ENCODE measurements at places on chromosomes 16 and 17. TPM values are rescaled to one million over a fixed set of nuclear protein-coding genes. Genes with fewer than 3 reads are reported as not detected.

- no peak for DNase-seq
Observed at GRCh38 chr16:82750068-82750467, 123.3 kb downstream of the CDH13 start.

- DNase-seq, result no peak
Observed at GRCh38 chr17:40448639-40449261, 5.5 kb downstream of the IGFBP4 start.

GRCh38 chr16:87201790-87202189 lies 115.4 kb downstream of the C16orf95 start:
- DNase-seq, result no peak

The DHRS7C gene
- total RNA-seq, result not detected

GRCh38 chr17:60137731-60138130 lies 12.0 kb upstream of the CA4 start:
- no peak for DNase-seq

The TBC1D3H gene
- 1.4 TPM for total RNA-seq

The PTX4 gene
- total RNA-seq, result not detected

The BCO1 gene
- not detected for total RNA-seq

GRCh38 chr17:42179911-42180410 lies 981 bp downstream of the KCNH4 start:
- DNase-seq, result peak; percentile 56

The KRTAP4-7 gene
- total RNA-seq, result not detected

- DNase-seq, result no peak
Observed at GRCh38 chr16:75193730-75194444, 13.1 kb downstream of the CTRB2 start.

The MT1G gene
- not detected for total RNA-seq

DNA sequence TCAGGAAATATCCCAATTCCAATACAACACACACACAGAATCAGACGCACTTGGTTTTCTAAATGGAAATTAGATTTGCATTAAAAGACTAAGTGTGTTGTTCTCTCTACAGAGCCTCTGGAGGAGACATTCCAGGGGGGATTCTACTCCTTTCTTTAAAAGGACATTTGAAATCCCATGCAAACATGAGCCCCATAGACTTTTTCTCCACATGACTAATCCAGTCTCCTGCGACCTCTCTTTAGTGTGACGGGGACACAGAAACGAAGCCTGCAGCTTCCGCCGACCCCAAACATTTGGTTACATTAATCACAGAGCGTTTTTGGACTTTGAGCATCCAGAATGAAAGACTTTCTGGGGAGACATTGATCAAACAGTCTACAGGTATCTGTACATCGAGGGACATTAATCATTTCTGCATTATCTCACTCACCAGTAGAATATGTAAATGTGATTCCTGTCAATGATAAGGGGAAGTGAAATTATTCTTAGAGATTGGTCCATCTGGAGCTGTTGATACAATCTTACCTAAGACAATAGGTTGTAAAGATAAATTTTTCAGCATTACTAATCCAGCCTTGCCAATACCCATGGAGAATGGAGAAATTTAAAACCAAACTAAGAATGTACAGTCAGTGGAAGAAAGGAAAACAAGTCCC lies 103.4 kb upstream of the IRX3 start:
- no peak for DNase-seq

DNA sequence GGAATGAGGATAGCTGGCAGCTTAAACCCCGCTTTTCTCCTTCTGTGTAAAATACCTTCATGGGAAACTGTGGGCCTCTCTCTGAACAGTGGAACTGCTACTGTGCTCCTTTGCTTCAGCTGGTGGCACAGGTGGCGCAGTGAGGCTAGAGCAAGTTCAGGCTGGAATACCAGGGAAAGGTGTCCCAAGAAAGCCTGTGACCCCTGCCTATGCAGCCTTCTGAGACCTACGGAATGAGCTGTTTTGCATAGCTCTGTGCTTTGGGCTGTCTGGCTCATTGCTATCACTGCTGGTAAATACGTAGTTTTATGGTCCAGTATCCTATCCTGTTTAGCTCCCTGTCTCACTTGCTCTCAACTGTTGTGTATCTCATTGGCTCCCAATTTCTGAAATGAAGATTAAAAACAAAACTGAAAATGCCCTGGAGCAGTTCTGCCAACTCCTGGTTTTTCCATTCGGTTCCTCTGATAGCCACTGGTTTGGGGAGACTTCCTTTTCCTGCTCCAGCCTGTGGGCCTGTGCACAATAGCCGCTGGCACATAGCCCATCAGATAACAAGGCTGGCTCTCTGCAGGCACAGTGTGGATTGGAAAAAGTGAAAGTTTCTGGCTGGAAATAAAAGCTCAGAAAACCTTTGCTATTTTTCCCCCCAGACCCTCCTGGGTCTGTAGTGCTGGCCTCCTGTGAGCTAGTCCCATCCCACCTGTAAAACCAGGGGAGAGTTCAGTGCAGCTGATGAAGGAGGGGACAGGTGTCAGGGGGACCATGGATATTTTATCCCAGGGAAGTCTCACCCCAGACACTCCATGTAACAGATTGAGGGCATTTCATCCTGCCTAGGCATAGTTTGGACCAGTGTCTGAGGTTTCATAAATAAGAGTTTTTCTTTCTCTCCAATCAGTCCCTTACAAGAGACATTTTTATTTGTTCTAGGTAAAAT lies 24.0 kb downstream of the LIMD2 start:
- DNase-seq, result peak; percentile 89

- DNase-seq, result no peak
Observed at GRCh38 chr16:17222871-17223401, 247.8 kb downstream of the XYLT1 start.

The FKBP10 gene
- 317 TPM for total RNA-seq

DNA sequence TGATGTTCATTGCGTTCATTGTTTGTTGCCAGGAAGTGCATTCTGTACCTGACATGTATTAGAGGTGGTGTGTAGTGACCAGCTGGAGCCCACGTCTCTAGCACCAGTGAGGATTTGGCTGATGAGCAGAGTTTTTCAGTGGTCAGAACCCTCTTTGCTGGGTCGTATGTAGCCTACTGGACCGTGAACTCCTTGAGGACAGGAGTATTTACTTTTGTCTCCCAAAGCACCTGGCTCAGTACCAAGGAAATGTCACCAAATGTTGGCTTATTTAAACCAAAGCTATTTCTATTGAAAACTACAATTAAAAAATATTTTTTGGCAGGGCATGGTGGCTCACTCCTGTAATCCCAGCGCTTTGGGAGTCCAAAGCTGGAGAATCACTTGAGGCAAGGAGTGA lies 262.7 kb downstream of the SNX29 start:
- no peak for DNase-seq

DNA sequence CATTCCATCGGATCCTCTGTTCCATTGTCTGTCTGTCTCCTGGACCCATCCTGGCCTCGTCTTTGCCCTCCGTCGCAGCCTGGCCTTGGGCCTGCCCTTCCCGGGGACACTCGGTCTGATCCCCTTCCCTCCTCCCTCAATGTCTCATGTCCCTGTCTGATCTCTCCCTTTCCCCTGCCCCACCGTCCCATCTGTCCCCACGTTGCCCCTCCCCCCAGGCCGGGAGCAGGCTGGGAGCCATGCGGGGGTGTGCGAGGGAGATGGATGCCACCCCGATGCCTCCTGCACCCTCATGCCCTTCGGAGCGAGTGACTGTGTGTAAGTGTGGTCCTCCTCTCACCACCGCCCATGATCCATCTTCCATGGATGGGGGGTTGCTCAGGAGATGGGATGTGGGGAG lies 5.3 kb upstream of the ATP2A1 start:
- no peak for DNase-seq

The CLEC3A gene
- not detected for total RNA-seq

- DNase-seq, result peak; percentile 50
Observed at GRCh38 chr16:86635176-86635876, 57.0 kb downstream of the FOXL1 start.

- no peak for DNase-seq
Observed at GRCh38 chr17:34443619-34444469, 80.8 kb upstream of the CCL1 start.

DNA sequence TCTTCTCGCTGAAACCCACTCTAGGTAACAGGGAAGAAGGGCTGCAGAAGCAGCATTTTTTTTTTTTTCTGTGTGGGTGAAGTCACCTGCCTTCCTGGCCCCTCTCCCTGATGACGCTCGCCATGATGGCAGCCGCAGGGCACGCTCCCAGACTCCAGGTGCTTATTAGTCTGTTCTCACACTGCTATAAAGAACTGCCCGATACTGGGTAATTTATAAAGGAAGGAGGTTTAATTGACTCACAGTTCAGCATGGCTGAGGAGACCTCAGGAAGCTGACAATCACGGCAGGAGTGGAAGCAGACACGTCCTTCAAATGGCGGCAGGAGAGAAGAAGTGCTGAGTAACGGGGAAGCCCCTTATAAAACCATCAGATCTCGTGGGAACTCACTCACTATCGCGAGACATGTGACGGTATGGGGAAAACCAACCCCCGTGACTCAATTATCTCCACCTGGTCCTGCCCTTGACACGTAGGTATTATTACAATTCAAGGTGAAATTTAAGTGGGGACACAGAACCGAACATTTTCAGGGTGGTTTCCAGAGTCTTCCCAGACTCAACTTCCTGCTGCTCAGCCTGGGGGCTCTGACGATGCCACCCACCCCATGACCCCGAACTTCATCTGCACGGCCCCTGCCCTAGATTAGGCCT lies 34.9 kb upstream of the NLRP1 start:
- DNase-seq, result no peak

The IQCK gene
- 0.24 TPM for total RNA-seq

The GP1BA gene
- 0.72 TPM for total RNA-seq

- no peak for DNase-seq
Observed at GRCh38 chr17:75970011-75970523, 8.9 kb downstream of the ACOX1 start.

The HS3ST3B1 gene
- 0.72 TPM for total RNA-seq

- peak; percentile 32 for DNase-seq
Observed at GRCh38 chr17:13647543-13648021, 45.9 kb upstream of the HS3ST3A1 start.

DNA sequence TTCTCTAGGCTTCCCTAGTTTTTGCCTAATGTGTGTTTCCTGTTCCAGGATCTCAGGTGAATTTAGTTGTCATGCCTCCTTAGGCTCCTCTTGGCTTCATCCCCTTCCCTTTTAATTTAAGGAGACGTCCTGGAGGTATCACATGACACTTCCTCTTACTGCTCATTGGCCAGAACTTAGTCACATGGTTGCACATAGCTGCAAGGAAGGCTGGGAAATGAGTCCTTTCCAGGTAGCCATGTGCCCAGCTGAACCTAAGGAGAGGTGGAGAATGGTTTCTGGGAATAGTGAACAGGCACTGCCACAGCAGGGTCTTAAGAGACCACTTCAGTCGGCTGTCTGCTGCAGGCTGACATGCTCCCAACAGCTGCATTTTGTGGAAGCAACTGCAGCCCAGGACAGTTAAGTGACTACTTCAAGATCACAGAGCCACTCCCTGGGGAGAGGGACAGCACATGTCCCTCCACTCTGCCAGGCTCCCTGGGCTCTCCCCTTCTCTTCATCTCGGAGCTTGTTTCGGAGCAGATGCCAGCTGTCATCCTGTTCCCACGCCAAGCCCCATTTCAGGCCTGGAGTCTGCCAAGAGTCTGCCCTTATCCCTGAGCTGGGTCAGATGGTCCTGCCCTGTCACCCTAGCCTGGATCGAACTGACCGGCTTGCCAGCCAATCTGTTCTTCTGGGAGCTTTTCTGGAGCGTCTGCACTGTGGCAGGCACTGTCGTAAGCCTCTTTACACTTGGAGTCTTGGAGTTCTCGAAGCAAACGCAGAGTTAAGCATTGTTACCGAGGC lies 81.4 kb upstream of the FOXF1 start:
- no peak for DNase-seq

DNA sequence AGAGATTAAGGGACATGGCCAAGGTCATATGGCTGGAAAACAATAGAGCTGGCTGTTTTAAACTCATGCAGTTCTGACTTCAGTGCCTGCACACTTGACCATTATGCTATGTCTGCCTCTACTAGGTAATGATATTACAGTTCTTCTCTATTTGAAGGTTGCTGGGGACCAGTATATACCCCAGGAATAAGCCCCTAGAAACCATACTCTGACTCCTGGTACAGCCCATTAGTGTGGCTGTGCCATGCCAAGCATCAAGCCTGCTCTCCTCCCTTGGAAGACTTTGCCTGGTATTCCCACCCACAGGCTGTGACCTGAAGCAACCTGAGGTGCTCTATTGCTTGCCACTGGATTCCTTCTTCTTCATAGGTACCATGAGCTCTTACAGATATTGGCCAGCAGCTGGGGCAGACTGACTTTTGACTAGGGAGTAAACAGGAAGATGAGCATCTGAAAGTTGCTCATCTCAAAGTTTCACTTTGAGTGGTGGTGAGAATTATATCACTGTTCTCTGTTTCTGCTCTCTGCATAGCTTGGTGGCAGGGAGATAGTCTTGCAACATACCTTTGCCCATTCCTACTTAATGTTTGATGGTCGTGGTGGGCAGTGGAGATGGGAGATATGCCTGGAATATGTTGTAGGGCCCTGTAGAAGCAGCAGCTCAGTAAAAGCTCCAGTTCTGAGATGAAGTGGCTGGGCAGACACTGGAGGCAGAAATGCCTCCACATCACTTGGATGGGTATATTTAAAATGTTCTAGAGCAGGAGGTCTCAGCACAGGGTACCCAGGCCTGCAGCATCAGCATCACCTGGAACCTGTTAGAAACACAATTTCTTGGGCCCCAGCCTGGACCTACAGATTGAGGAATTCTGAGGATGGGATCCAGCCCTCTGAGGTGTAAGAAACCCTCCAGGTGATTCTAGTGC lies 274.7 kb downstream of the HS3ST4 start:
- DNase-seq, result peak; percentile 20

The CD300LB gene
- 0.24 TPM for total RNA-seq

GRCh38 chr16:2512735-2513404 lies 882 bp upstream of the ATP6V0C start:
- no peak for DNase-seq

GRCh38 chr17:75571885-75572215 lies 15.8 kb upstream of the MYO15B start:
- DNase-seq, result no peak

DNA sequence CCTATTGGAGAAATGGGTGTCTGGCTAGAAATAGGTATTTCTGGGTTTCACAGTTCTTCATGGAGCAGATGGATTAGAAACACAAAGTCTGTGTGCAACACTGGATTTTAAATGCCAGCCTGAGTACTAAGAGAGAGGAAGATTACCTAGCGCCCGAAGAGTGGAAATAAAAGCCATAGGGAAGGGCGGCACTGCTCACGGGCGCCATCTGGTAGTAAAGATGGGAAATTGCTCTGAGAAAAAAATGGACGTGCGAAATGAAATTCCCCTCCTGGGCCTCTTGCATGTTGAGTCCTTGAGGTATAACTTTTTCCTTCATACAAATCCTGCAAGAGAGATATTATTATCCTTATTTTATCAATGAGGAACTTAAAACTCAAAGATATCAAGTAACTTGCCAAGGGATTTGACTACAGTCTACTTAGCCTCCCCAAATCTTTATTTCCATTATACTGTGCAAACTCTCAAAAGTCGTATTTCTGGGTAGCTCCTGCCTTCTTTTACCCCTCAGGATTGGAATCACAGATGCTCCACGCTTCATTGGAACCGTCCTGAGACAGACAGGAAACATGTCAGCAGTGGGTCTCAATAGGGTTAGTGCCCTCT lies 72.8 kb downstream of the MMD start:
- peak; percentile 78 for DNase-seq

The GPR139 gene
- total RNA-seq, result not detected
